Activated CD4-positive, alpha-beta T cell treated with anti-CD3 and anti-CD28 coated beads, Interleukin-10, Interleukin-2, amounts not matched to agents 100 ng/mL and 50 ng/mL, durations not matched to agents 16 hours and 8 hours (primary cell): ENCODE measurements at places on chromosomes 16 and 17.

DNA sequence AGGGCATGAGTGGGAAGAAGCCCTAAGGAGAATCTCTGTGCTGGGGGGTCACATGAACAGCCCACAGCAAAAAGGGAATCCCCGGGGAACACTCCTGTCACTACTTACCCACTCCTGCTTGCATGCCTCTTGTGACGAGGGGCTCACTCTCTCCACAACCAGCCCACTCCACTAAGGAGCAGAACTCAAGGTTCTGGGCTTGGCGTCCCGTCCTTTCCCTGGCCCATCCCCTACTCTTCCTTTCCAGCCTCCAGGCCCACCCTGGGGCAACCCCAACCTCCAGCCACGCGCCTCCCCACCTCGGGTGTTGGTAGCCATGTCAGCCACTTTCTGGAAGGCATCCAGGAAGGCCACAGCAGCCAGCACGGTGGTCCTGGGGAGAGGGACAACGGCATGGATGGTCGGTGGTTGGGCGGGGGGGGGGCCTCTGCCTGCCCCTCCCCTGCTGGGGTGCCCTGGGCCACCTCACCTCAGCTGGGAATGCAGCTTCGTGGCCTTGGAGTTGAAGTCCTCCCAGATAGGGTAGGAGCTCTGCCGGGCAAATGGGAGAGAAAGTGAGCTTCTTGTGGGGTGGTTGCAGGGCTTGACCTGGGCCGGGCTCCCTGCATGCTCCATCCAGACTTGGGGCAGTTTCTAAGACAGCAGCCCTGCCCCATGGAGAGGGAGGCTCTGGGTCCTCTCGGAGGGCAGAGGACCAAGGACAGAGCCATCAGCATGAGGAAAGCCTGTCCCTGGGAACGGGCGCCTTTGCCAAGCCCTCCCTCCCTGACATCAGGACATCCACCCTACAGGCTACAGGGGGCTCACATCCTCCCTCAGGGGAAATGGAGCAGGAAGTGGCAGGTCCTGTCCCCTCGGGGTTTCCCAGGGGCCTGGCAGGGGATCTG lies 5.1 kb downstream of the MTSS2 start:
- DNase-seq: no peak

- DNase-seq: no peak
Measured at GRCh38 chr17:70037498-70037897, 37.5 kb upstream of the KCNJ16 start.

DNA sequence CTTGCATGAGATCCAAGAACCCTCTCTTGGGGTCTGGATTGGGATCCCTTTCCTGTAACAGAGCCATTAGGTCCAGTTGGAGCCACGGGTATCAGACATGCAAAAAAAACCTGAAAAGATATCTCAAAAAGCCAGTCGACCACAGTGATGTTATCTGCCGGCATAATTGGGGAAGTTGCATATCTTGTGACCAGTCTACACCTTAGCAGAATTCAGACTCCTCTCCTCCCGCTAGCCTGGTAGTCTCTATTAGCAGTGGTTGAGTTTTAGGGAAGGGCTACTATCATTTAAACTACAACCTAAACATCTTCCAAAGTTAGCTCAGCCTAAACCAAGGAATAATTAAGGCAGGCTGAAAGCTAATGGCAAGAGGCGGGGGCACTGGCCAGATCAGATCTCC lies 16.2 kb upstream of the PSMD7 start:
- no peak for DNase-seq

- no peak for DNase-seq
Measured at GRCh38 chr17:17030515-17031211, 11.6 kb upstream of the MPRIP start.

DNA sequence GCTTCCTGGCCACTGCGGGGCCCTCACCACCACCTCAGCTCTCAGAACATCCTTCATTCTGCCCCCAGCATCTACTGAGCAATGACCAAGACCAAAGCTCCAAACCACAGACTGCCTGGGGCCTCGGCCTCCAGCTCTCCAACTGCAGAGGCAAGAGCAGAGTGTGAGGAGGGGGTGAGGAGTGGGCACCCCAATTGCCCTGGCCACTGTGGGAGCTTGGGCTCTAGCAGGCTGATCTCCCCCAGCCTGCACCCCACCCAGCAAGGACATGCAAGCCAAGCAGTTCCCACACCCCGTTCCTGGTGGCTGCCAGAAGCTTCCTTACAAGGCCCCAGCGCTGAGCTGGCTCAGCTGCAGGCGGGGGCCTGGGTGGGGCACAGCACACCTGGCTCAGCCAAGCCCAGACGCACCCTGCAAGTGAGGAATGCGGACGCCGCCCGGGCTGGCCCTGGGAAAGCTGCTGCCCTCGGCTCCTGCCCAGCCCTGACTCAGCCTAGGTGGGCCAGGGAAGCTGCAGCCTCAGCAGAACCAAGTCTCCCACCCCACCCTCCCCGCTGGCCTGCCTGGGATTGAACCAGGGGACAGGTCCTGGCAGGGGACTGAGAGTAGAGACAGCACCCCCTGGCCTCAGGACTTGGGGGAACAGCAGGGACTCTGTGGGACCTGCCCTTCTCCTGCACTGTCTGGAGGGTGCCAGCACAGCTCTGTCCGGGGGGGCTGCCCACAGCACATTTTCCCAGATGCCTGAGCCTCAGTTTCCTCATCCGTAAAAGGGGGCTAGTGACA lies 29.7 kb upstream of the KRT17 start:
- no peak for DNase-seq
